ENCODE measurements at places on chromosomes 2 and 18.

GRCh38 chr2:190889175-190889943 is 8.7 kb downstream of the GLS start:
- DNase-seq = no peak

GRCh38 chr2:218255446-218255845 is 5.4 kb upstream of the GPBAR1 start:
- DNase-seq = no peak

GRCh38 chr18:75284566-75284965 is 74.0 kb downstream of the TSHZ1 start:
- no peak for DNase-seq

DNA sequence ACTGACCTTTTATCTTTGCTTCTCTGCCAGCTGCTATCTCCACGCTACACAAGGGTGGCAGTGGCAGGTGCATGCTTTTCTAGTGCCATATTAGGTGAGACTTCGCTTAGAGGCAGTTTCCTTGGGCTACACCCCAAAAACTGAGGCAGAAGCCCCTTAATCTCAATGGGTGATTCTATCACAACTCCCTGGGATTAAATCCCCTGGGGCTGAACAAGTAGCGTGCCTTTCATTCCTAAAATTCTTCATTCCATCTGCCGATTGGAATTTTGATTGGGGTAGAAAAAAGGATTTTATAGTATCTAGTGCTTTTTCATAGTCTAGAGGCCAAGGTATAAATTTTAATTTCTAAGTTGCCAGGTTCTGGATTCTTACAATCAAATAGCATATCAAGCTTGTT is 1040.5 kb upstream of the ACVR2A start:
- DNase-seq = no peak

- DNase-seq = no peak
Measured at GRCh38 chr18:10444314-10445006, 10.0 kb upstream of the APCDD1 start.

GRCh38 chr2:117723888-117724434 is 90.5 kb upstream of the DDX18 start:
- DNase-seq = no peak

Data from activated naive CD4-positive, alpha-beta T cell treated with anti-CD3 and anti-CD28 coated beads, Interleukin-2, amount 50 U/mL, for 72 hours (primary cell).